CD4-positive, alpha-beta T cell treated with Interleukin-17A for 1 hour (primary cell): ENCODE measurements at places on chromosomes 16 and 17.

DNA sequence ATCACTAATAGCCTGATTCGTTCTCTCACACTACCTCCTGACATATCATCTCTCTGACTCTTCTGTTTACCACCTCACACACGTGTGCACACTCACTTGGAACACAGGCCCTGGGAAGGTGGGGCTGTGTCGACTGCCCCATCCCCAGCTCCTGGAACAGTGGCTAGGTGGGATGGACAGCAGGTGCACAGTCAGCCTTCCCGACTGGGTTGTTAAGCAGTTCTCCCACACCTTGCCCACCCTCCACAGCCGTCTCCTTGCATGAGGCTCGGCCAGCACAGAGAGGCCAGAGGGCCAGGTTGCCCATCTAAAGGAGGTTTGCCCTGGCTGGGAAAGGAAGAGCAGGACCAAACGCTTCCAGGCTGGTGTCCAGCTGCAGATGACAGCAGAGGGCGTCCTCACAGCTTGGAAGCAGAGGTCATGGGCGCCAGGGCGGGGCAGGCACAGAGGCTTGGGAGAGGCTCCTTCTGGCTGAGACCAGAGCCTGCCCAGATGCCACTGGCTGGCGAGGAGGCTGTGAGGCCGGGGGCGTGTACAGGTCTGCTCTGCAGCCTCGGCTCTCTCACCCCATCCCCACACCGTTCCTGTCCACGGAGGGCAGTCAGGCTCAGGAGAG lies 92.8 kb downstream of the AMFR start:
- DNase-seq: no peak

- DNase-seq: no peak
Observed at GRCh38 chr17:9821921-9822320, at the start of gene GSG1L2. Gene GSG1L2 (minus strand): TSS chr17:9822079. CDS start chr17:9822071, 8 bp downstream.

DNA sequence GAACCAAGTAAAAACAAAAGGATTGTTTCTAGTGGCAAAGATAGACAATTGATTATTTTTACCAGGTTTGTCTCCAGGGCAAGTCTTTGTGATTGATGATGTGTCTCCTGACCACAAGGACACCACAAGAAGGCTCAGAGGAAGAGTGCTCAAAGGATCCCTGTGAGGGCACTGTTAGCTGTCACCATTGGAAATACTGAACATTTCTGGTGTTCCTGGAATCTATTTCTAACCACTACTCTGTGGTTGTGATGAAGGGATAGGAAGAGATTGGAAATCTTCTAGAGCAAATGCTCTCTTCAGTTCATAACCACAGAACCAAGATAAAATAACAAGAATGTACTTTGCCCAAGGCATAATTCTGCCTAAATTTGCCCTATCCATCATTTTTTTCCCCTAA lies 15.3 kb downstream of the RNF43 start:
- DNase-seq: no peak

DNA sequence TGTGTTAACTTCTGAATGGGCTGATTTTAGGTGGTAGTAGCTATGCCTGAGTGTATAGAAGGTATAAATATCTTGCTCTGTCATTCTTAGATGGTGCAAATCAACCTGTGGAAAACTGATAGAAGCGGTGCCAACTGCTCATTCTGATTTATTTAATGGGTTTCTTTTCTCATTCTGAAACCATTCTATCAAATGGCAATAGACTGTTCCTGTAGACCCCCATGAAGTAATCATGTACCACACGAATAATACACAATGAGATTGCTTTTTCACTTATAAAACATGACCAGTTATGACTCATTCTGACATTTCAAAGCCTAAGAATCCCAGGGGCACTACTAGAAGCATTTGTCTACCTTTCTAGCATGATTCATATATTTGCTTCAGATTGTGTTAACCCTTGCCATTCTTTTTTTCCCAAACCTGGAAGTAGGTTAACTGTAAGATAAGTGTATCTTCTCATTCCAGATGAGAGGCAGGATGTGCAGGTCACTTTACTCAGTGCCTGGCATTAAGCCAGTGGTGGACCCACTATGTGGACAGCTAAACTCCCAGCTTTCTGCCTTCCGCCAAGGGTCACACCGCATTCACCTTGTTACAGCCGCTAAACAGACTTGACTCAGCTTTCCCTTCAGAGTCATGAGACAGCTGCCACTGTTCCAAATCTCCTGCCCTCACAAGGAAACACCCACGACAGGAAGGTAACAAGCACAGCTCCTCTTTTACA lies 16.4 kb upstream of the SLC16A11 start:
- no peak for DNase-seq

DNA sequence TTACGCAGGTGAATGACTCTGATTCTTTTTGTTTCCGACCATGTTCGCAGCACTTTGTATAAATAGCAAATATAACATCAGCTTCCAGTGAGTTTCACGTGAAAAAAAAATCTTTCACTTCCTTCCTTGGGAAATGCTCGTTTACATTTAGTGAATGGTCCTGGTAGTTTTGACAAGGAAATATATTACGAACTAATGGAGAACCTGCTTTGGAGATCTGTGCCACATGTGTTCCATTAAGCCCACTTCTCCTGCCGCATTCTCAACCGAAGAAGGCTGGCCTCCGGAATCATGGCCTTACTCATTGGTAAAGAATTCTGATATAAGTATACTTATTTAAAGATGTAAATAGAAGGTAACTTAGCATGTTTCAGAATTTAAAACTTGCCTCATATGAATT lies 3.6 kb downstream of the CRAMP1 start:
- DNase-seq: no peak

GRCh38 chr17:7440113-7440833 lies 961 bp downstream of the FGF11 start:
- peak; percentile 41 for DNase-seq

GRCh38 chr16:5016967-5017677 lies 16.6 kb downstream of the NAGPA start:
- no peak for DNase-seq

DNA sequence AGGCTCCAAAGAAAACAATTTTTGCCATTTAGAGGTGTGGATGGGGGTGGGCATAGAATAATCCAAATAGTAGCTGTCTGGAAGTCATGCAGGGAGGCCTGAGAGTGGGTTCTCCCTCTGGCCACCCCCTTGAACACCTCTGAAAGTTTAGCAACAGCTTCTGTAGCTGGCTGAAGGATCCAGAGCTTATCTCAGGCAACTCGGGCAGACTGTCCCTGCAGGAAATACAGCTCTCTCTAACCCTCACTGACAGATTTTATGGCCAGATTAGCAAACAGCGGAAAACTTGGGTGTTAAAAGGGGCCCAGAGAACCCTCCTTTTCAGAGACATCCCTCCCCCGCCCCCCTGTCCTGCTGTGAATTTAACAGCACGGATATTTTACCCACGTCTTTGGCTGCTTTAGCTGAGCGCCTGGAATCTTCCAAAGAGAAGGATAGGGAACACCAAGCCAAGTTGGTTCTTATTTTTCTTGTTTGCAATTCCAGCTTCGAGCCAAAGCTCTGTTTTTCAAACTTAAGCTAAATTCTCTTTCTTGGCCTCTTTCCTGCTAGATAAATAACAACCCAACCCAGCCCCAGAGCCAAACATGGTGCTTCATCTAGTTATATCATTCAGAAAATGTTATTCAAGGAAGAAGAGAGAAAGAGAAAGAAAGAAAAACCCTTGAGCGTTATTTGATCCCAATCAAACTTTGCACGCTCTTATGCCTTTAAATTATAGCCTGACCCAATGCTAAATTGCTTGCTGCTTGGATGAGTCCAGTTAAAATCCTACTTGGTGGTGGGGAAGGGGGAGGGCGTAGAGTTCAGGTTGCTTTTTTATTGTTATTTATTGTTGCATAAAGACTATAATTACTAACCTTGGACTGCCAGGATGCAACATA lies 2.3 kb upstream of the HOXB2 start:
- DNase-seq: no peak

DNA sequence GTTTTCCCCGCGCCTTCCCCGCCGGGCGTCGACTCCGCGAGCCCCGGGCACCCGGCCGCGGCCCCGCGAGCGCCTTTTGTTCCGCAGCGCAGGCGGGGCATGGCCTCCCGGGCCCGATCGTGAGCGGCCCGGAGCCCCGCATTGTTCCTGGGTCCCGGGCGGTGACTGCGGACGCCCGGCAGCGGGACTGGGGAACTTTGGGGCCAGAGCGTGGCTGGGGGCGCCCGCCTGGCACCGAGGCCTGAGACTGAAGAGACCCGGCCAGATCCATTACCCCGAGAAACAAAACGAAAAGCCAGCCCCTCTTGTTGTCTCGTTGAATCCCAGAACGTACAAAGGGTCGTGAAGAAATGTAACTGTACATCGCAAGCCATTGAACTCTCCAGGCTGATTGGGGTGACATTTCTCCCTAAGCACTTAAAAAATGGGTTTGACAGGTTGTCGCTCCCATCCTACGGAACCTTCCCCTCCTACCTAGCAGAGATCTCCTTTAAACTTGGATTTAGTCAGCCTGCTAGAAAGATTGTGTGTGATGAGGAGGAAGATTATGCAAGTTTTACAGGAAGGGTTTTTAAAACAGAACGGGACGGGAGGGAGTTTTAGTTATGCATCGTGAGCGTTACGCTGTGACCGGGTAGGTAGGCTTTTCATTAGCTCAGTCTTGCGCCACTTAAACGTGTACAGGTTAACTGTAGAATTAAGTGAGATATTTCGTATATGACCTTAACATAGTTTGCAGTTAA lies 825 bp downstream of the METTL9 start:
- DNase-seq: peak; percentile 47

DNA sequence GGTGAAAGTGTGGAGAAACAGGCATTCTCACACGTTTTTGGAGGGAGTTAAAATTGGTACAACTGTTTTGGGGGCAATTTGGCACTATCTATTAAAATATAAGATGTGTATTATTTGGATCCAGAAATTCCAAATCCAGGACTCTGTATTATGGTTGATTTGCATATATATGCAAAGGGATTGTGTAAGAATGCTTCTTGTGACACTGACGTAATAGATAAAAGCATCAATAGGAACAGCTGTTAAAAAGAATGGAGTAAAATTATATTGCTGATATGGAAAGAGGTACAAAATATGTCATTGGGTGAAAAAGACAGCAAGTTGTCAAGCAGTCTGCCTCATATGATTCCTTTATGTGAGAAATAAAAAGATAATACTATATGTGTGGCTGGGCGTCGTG lies 17.3 kb downstream of the FA2H start:
- DNase-seq: no peak

GRCh38 chr16:48628359-48628985 lies 18.5 kb upstream of the N4BP1 start:
- DNase-seq: no peak

DNA sequence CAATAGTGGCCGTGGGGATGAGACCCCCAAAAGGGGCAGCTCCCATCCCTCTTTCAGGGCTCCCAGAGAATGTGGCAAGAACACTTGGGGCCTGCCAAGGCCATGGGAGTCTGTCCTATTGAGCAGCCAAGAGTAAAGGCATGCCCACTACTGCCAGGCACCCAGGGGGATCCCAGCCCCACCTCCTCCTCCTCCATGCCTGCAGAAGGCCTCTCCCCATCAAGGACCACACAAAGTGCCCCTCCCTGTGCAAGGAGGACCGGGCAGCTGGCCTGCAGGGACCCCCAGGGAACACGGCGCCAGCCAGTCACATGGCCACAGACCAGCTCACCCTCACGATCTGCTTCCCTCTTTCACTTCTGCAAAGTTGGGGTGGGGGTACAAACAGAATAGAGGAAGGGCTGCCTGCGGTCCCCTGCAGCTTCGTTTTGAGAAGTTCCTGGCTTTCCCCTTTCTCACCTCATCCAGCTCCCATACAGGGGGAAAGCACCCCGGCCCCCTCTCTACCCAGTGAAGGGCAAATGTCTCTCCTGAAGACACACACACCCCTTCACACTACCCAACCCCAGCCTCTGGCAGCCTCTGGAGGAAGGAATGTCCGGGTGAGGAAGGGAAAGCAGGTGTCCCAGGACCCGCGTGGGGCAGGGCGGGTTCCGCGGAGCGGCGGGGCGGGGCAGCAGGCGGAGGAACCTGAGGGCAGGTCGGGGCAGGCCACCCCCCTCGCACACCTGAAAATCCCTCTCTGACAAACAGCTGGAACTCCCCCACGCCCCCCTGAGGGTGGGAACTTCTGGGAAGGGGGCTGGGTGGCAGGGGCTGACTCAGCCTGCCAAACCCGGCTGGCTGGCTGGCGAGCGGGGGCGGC lies 2.0 kb downstream of the PPP1R9B start:
- DNase-seq: peak; percentile 74

DNA sequence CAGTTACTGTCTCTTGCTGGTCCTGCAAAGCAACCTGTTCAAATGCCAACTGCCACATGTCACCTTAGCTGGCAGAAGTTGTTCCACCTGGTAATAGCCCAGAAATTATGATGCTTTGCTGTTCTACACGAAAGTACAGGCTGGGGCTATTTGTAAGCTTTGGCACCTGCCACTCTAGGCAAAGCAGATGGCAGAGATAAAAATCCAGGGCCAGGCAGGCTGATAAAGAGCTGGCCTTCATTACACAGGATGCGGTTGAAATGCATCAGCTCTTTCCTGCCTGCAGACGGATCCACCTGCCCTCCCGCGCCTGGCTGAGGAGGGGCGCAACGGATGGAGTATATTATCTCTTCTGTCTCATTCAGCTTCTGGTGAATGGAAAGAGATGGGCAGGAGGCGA lies 29.3 kb upstream of the KDM8 start:
- peak; percentile 73 for DNase-seq

GRCh38 chr16:86718118-86718517 lies 139.8 kb downstream of the FOXL1 start:
- DNase-seq: no peak

GRCh38 chr16:54455030-54455725 lies 168.6 kb upstream of the IRX3 start:
- DNase-seq: no peak

- no peak for DNase-seq
Observed at GRCh38 chr17:52106072-52106471, 52.4 kb downstream of the CA10 start.

- no peak for DNase-seq
Observed at GRCh38 chr17:13311306-13311705, 290.4 kb downstream of the HS3ST3A1 start.
